Activated CD8-positive, alpha-beta memory T cell treated with anti-CD3 and anti-CD28 coated beads, Interleukin-2, amount 50 U/mL, for 48 hours (primary cell): ENCODE measurements at places on chromosomes 12 and 14.

DNA sequence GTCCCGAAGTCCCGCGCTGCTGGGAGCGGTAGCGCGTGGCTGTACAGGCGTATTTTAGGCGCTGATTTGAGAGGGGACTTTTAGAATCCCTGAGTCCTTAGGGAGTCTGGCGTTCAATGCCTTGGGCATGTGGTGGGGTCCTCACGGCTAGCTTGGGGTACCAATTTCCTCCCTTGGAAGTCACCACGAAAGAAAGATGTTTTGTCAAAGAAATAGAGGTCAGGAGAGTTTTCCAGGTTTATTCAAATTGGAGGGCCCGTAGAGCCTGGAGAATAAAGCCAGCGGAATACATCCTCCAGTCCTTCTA is 63.9 kb downstream of the KLHL28 start:
- no peak for DNase-seq

- DNase-seq, result no peak
Observed at GRCh38 chr14:104805326-104805678, 4.4 kb downstream of the ZBTB42 start.

- no peak for DNase-seq
Observed at GRCh38 chr14:53020193-53020932, 69.5 kb upstream of the FERMT2 start.

GRCh38 chr12:77070382-77070781 is 5.0 kb upstream of the E2F7 start:
- no peak for DNase-seq

DNA sequence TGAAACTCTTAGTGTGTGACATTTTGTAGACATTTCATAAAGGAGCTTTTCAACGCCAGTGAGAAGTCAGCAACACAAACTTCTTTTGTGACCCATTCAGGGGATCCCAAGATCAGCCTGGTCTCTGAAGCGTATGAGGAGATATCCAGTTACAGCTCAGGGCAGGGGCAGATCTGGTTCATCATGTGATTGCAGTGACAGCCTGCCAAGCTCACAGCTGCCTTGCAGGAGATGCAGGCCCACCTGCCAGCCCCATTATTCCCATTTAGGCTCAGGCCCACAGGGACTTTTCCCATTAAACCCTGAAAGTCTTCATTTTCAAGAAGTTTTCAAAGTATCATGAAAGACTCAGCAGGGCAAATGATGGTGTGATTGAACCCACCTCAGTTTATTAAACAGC is 38.3 kb downstream of the SRGAP1 start:
- DNase-seq, result no peak

DNA sequence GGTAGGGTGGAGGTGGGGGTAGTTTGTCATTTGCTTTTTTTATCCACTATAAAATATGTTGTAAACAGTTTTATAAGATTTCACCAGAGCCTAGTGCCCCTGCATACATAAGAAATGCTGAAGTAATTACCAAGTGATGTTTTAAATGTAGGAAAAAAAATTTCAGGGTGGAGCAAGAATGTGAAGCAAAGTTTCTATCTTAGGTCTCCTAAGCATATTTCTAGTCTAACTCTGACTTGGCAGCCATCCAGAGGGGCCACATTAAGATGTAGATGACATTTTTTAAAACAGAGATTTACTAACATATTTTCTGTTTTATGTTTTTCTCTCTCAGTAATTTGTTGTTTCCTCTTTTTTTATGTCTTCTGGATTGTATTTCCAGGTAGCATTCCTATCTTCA is 15.8 kb upstream of the KRAS start:
- no peak for DNase-seq

DNA sequence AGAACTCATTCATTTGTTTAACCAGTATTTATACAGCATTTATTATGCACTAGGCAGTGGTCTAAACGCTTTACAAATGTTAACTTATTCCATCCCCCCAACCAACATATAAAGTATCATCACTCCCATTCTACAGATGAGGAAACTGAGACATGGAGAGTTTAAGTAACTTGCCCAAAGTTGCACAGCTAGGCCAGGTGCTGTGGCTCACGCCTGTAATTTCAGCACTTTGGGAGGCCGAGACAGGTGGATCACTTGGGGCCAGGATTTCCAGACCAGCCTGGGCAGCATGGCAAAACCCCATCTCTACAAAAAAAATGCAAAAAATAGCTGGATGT is 37.9 kb downstream of the ZFP36L1 start:
- no peak for DNase-seq

DNA sequence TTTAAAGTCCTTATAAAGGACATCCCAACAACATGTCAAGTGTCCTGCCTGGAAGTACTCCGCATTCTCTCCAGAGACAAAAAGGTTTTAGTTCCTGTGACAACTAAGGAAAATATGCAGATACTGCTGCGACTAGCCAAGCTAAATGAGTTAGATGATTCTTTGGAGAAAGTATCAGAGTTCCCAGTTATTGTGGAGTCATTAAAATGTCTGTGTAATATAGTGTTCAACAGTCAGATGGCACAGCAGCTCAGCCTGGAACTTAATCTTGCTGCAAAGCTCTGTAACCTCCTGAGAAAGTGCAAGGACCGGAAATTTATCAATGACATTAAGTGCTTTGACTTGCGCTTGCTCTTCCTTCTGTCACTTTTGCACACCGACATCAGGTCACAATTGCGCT is 40.2 kb downstream of the RIC8B start:
- no peak for DNase-seq

DNA sequence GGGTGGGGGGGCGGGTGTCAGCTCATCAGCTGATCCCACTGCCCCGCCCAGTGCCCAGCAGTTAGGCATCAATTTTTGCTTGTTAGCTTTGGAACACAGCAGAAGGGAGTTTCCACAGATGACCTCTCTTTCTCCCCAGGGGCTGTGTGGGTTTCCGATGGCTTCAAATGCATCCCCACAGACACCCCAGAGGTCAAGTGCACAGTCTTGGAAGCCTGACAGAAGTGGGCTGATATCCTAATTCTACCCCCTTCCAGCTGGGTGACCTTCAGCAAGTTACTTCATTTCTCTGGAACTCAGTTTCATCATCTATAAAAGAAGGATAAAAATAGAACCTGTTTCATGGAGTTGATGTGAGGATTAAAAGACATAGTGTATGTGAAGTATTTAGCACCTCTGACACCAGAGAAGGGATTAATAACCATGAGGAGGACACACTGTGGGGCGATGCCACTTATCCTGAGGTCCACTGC is 22.0 kb downstream of the TTC9 start:
- no peak for DNase-seq

DNA sequence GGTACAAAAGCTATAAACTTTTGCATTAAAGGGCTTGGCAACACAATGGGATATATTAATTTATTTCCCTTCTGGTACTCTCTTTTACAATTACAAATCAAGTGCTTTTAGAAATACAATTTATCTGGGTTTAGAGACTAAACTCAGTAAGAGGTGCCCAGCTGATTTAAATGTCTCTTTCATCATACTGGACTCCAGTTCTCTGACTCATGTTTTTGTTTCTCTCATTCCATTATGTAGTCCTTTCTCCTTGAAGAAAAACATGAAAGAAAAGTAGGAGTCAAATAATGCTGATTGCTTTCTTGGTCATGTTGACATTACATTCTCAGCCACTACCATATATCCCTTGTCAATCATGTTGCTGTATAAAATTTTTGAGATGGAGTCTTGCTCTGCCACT is 36.3 kb upstream of the CFL2 start:
- DNase-seq, result no peak

GRCh38 chr14:74462993-74463392 is 30.1 kb downstream of the NPC2 start:
- no peak for DNase-seq

DNA sequence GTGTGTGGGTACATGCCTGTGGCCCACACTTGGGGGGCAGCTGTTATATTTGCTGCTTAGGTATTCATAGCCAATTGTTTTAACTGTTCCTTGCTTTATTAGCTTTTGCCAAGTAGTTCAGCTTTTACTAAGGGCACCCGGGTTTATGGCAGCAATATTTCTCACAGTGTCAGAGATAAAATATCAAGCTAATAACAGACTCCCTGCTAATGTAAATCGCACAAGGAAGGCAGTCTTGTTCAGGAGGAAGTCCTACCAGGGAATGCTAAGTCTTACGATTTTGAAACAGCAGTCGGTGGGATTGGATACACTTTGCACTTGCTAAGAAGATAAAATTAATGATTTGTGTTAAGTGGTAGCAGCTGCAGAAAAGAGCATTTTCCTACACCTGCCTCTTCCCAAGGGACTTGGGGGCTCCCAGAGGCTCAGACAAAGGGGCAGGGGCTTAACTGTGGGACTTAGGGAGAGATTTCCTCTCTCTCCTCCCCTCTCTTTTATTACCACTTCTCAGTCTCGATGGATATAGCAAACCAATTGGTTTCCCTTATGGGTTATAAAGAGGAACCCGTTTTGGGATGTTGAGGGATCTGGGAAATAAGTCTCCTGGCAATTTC is 175.1 kb downstream of the NRXN3 start:
- DNase-seq, result no peak

DNA sequence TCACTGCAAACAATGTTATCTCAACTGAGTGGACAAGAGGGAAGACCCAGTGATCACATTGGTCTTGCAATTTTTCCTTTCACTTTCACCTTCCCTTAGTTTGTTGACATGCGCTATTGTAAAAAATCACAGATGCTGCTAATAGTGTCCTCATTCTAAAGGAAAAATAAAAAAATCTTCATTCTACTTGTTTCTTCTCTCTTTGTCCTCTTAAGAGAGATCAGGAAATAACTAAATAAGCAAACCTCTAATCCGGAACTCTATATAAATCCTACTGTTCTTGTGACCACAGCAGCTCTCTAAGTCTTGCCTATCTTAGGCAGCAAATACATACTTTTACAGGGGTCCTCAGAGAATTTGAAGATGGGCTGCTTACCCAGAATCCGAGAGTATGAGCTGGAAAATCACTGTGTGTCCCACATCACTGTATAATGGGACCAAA is 257.7 kb downstream of the NAV3 start:
- DNase-seq, result no peak

DNA sequence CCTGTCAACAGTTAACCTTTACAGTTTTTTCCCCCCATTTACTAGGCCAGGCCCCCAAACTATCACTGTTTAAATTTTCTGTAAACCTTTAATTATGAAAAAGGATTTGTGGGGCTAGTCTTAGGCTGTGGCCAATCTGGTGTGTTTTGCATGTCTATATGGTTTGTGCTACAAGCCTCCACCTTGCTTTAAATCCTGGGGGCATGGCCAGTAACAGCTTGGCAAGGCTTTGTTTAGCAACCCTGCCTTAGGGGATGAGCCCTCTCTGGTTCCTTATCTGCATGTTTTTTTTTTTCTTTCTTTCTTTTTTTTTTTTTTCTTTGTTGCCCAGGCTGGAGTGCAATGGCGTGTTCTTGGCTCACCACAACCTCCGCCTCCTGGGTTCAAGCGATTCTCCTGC is 102.7 kb downstream of the KCNMB4 start:
- DNase-seq, result no peak
